ENCODE measurements at places on chromosomes 6 and 20. TPM values are rescaled to one million over a fixed set of nuclear protein-coding genes. Genes with fewer than 3 reads are reported as not detected.

TUBB2B gene
- 0.91 TPM for total RNA-seq

DNA sequence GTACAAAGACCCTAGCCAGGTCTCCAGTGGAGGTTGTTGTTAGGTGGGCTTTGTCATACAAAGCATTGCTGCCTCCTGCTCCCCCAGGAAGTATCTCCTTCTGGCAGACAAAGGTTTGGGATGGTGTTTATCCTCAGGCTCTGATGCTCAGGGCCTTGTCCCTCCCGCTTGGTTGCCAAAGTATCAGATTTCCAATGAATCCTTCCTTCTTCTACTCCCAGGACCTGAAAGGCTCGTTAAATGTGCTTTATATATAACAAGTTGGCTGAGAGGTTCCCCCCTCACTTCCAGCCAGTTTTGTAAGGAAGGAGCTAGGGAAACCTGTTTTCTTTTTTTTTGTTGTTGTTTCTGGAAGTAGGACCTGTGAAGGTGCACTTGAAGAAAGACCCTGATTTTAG is 14.4 kb downstream of the PTK7 start:
- no peak for DNase-seq

NFATC2 gene
- 56.8 TPM for total RNA-seq

DNA sequence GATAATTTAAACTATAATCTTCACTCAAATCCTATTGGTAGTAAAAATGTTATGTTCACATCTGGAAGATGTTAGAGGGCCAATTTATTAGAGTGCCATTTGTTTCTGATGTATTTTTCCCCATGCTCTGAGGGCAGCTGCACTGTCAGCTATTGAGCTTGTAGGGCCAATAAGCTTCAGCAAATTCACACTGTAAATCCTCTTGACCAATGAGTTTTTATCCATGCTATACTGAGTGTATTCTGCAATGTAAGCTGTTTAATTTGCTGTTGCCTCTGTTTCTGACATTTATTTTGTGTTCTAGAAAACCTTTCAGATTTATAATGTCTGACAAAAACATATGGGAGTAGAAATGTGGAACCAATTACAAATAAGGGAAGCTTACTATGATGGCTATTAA is 62.6 kb downstream of the OGFRL1 start:
- DNase-seq: no peak

DNA sequence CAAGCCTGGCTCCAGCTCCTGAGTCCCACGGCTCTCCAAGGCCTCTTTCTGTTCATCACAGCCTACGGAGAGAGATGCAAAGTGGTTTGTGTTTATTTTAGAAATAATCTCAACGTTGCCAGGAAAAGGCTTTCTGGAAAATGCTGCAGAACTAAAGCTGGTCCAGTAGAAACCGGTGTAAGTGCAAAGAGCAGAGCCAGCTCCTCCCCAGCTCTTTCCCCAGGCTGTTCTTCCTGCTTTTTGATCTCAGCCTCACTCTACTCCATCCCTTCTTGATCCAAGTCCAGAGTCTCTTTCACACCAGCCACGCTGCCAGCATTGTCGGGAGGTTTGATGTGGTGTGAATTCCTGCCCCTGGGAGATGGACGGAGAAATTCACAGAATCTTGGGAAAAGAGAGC is 69.8 kb downstream of the TMEM170B start:
- DNase-seq: no peak

GRCh38 chr6:117078624-117079023 is 186.7 kb upstream of the VGLL2 start:
- no peak for DNase-seq

OPRL1 gene
- 1.3 TPM for total RNA-seq

CNPY3 gene
- 42.9 TPM for total RNA-seq

All from CD4-positive, CD25-positive, alpha-beta regulatory T cell (primary cell).